ENCODE measurements at places on chromosomes 5 and 9. TPM values are rescaled to one million over a fixed set of nuclear protein-coding genes. Genes with fewer than 3 reads are reported as not detected.

DNA sequence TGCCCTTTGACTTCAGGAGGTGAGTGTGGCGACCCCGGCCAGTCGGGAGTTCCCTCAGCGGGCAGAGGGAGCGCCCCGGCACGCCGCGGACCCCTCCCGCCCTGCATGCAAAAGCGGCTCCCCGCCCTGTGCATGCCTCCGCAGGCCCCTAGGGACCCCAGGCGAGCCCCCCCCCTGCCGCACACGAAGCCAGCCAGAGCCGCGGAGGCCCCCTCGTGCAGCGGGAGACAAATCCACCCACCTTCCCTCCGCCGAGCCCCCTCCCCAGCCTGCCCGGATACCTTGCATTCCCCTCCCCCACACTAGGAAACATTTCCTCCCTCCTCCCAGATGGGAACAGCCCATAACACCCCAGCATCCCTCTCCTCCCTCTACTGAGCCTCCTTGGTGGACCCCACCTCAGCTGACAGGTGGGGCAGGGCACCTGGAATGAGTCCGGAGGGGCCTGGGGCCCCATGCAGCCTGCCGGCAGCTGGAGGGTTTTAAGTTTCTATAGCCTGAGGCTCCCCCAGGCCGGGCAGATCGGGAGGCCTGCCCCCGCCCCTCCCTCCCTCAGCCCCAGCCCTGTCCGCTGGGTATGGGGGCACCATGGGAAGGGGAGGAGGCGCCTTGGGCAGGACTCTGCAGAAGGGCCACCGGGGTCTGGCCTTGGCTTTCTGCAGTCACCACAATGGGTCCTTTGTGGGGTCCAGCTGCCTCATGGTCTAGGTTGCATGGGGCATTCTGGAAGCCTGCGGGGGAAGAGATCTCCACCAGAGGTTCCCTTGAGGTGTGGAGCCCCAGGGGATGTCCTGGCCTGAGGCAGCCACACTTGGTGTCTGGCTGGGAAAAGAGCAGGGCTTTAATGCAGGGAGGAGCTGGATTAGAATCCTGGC, 601 bp downstream of the ERGIC1 start:
- DNase-seq: no peak

GRCh38 chr9:32503008-32503407, 23.0 kb downstream of the RIGI start:
- DNase-seq: no peak

GRCh38 chr9:133932633-133933032, 59.5 kb downstream of the VAV2 start:
- DNase-seq: no peak

DNA sequence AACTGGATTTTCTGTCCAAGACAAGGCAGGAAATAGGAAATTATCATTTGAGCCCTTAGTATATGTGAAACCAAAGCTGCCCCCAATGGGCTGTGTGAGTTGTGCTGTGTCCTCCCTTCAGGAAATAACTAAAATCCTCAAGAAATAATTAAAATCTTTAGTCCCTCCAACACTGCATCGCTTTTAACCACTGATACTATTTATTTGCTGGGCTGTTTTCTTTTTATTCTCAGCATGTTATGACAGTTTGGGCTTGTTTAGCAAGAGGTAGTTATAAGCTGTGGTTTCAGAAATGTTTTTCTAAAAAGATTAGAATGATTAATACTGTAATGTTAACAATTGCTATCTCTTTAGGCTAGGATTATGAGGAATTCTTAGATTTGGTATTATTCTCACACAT, 187.0 kb upstream of the KCNN2 start:
- DNase-seq: no peak

DNA sequence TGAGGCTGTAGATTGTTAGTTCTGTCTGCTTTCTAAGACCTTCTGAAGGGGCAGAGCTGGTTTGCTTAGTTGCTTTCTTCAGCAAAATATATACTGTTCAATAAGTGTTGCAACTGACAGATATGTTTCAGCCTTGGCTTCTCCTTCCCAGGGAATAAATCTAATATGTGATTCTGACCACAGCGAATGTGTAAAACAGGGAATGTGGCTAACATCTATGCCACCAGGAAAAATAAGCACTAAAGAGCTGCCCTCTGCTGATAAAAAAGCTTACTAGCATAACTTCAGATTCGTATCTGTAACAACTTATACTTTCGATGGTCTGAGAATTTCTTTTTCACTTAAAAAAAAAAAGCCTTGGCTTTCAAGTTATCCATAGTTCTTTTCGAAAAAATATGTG, 13.0 kb upstream of the OSMR start:
- DNase-seq: no peak

DNA sequence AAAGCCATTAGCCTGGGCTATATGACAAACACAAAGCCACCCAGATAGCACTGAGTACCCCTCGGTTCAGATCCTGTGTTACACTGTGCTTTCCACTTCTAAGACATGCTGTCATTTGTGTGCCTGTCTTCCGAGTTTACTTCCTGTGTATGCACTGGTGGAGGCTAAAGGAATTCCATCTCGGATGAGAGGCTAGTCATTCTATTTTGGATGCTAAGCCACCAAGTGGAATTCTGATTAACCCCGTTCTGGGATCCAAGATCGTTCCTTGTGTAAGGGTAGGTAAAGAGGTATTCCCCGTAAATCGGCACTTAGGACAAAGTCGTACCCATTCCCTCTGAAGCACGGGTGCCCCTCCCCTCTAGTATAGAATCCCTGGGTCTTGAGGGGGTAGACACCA, 8.7 kb downstream of the PROP1 start:
- DNase-seq: no peak

- DNase-seq: peak; percentile 15
These were observed 77.7 kb upstream of the ADAMTSL1 start for GRCh38 chr9:18396102-18396728.

DNA sequence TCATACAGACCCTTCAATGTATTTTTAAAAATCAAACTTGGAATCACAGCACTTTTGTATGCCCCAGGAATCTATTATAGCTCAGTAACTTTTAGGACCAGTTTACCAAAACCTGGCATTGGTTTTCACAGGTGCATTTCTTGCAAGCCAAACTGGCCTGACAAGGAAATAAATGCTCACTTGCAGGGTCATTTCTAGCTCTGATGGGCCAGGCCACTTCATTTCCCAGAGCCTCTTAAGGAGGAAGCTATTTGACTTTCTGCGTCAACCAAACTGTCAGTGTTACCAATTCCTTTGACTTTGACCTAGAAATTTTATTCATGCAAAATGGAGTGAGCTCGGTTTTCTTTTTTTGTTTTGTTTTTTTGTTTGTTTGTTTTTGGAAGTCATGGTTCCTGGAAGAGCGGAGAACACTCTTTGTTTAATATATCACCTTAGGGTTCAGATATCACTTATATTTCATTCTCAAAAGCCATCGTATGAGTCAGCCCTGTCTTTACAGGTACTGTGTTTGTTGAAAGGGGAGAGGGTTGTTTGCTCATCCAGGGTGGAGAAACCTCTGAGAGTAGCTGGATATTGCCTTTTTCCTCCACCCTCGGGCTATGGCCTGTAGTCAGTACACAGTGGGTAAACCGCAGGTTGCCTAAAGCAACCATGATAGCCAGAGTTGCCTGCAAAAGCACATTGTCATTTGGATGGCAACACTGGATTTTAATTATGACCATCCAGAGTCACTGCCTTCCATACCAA, 58.9 kb downstream of the GNA14 start:
- peak; percentile 35 for DNase-seq

The HTR1A gene
- total RNA-seq: not detected

The FAM151B gene
- 14.7 TPM for total RNA-seq

The PIP5K1B gene
- total RNA-seq: 31.4 TPM

All from stomach (tissue), 19 donors.